Chondrocyte (in vitro differentiated cells): ENCODE measurements at places on chromosomes 16 and 17. TPM values are rescaled to one million over a fixed set of nuclear protein-coding genes. Genes with fewer than 3 reads are reported as not detected.

Gene ATP2C2
- total RNA-seq, result not detected in 3 replicates

Gene CAPNS2
- total RNA-seq, result 0.35 to 0.56 TPM (median 0.36 TPM) in 3 replicates

Gene MRC2
- 347 to 378 TPM (median 353 TPM) in 3 replicates for total RNA-seq

Gene ALOX15
- 0.15 TPM in 1 of 3 replicates, not detected in the others for total RNA-seq

DNA sequence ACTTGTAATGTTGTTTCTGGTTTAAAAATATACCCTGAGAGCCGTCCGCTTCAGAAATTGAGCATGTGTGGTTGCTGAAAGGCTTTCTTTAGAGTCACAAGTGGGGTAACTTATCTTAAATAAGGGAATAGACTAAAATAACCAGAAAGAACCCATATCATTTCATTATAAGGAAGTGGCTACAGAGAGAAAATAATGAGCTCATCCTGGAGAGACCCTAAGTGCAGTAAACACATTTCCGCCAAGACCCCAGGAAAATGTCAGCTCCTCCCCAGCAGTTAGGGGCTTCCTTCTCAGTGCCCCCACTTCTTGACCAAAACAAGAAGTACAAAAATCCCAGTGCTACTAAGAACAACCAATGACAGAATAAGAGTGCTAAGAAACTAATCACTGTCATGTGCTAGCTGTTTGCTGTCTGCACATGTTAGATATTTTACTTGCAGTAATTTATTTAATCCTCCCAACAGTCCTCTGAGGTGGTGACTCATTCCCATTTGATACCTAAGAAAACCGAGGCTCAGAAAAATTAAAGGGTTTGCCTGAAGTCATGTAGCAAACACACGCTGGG lies 83.5 kb downstream of the CDYL2 start:
- DNase-seq, result no peak

GRCh38 chr16:1659031-1659430 lies 19.0 kb upstream of the JPT2 start:
- DNase-seq, result no peak

DNA sequence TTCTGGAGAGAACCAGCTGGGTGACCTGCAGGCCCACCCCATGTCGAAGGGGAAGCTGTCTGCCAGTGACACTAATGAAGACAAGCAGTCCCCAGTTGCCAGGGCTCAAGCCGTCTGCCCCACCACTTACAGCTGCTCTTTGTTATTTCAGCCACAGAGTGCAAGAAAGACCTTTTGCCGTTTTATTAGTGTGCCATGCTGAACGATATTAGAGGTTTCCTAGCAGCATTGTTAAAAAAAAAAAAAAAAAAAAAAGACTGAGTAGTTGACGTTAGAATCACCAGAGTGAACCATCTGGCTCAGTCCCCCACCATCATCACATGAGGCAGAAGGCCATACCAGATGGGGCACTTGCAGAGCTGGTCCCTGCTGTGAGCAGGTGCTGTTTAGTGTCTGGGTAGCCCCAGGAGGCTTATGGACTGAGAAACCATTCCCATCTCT lies 26.5 kb upstream of the SLC39A11 start:
- DNase-seq, result no peak

- no peak for DNase-seq
Observed at GRCh38 chr16:59469266-59469665, 735.1 kb upstream of the GOT2 start.

- no peak for DNase-seq
Observed at GRCh38 chr17:17562146-17562511, 29.4 kb downstream of the PEMT start.
